ENCODE measurements at places on chromosomes 1 and 21.

DNA sequence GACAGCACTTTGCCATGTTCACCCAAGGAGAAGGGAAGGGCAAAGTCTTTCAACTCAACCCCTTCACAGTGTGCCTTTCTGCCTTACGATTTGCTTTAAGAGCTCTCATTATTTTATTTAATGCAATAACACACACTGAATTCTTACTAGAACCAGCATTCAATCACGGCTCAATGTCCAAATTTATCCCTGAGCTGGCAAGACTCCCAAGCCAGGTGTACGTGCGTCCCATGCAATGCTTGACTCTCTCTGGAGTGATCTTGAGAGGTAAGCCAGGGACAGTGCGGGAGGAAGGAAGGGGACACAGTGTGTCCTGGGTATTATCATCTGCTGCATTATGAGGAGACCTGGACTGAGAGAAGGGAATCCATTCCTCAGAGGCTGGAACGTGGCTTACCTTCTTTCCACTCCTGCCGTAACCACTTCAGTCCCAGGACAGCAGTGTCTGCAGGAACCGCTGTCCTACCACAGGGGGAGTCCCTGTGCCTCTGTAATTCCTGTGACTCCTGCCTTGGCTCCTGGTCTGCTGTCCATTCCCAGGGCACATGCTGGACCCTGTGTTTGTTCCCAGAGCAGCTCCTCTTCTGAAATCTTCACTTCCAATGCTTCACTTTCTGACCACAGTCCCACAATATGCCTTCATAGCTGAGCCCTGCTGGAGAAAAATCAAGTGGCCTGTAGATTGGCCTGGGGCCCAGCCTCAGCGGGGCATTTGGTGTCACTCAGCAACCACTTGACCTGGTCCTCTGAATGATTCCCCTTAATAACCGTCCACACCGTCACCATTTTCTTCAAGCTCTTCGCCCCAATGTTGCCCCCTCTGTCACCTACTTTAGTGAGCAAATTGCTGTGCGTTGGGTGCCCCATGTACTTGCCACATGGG lies 28.6 kb upstream of the STUM start:
- H3K27me3 ChIP-seq, result peaks cover 28% of the 10 kb centered on the region
- no peak overlapping the region for H3K27ac ChIP-seq
- H3K36me3 ChIP-seq, result no peaks in the 10 kb centered on the region

DNA sequence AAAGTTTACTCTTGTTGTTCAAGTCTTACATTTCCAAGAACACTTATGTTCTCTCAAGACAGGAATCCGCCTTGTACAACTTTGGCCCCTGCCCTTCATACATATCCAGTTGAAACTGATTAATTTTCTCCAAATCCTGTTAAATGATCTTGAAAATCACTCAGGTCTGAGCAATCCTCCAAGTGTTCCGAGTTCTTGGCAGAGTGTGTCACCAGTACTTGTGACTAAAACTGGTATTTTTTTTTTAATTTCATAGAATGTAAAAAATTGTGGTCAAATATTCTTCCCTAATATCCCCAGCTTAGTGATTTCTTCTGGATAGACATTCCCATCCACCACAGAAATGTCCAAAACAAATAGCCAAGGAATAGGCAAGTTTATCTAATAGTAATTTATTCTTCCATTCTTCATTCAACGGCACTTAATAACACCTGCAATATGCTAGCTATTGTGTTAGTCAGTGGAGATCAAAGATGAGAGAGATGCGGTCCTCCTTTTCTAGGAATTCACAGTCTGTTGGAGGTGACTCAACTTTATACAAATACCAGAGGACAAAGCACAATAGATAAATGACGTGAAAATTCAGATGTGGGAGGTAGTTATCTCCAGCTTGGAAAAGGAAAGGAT lies 71.4 kb downstream of the DIRAS3 start:
- no peak overlapping the region for H3K4me3 ChIP-seq
- H3K27ac ChIP-seq, result no peak overlapping the region
- DNase-seq, result no peak
- H3K27me3 ChIP-seq, result no peaks in the 10 kb centered on the region

DNA sequence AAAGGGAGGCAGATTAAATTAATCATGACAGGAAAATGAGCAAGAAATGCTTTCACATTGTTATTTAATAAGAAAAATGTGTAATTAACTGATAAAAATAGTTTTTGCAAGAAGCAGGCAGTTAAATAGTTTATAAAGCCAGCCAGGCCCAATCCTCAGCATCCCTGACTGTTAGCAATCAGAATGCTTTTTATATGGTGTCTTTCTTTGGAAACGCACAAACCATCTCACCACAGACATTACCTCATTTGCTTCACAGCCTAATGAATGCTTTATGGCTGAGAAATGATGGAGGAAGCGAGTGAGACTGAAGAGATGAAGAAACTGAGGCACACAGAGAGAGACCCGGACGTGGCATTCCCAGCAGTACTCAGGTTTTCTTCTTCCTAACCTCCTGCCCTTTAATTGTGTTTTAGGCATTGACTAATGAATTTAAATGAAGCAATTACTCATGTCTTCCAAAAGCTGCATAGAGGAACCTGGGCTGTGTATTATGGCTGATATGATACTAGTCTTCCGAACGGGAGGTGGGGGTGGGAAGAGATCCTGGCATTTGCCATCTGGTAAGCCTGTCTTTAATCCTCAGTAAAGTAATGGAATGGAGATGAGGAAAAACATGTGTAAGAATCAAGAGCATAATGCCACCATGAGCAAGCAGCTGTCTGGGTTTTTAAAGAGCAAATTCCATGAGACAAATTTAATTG lies 116.1 kb upstream of the LMO4 start:
- peaks cover 5% of the 10 kb centered on the region for H3K27me3 ChIP-seq
- no peaks in the 10 kb centered on the region for H3K36me3 ChIP-seq
- no peak overlapping the region for H3K27ac ChIP-seq
- H3K4me3 ChIP-seq, result no peak overlapping the region
- no peaks in the 10 kb centered on the region for H3K4me1 ChIP-seq

- H3K4me3 ChIP-seq, result no peak overlapping the region
- peak; percentile 79 for DNase-seq
- peaks cover 52% of the 10 kb centered on the region for H3K4me1 ChIP-seq
- H3K27me3 ChIP-seq, result peaks cover 13% of the 10 kb centered on the region
- peak overlapping the region; percentile 81 for H3K27ac ChIP-seq
- H3K36me3 ChIP-seq, result no peaks in the 10 kb centered on the region
Observed at GRCh38 chr1:206503591-206504362, 3.6 kb upstream of the RASSF5 start.

Data from K562 (cell line).